ENCODE measurements at places on chromosomes 3 and 15. TPM values are rescaled to one million over a fixed set of nuclear protein-coding genes. Genes with fewer than 3 reads are reported as not detected.
A peak's percentile ranks its signal among the peaks of the same experiment; 100 is the strongest.

GP9 gene
- total RNA-seq, result not detected

PPM1L gene
- total RNA-seq, result 5.7 TPM

LMAN1L gene
- total RNA-seq, result not detected

DPH3 gene
- total RNA-seq, result 15.0 TPM

- no peak for DNase-seq
Measured at GRCh38 chr15:85624291-85624801, 170.4 kb downstream of the KLHL25 start.

GRCh38 chr3:30753766-30754165, 140.7 kb downstream of the GADL1 start:
- DNase-seq, result no peak

SPINK8 gene
- total RNA-seq, result not detected

DNA sequence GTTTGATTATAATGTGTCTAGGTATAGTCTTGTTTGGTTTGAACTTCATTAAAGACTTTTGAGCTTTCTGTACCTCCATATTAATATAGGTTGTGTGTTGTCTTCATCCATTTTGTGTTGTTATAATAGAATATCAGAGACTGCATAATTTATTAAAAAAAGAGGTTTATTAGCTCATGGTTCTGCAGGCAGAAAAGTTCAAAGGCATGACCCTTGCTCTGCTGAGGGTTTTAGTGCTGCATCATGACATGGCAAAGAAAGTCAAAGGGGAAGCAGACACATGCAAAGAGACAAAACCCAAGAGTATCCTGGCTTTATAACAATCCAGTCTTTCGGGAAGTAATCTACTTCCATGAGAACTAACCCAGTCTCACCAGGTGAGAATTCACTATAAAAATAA, 358.2 kb downstream of the EDEM1 start:
- no peak for DNase-seq

CHRM5 gene
- total RNA-seq, result not detected

GRCh38 chr15:29759596-29759995, 62.7 kb downstream of the TJP1 start:
- DNase-seq, result no peak

DNA sequence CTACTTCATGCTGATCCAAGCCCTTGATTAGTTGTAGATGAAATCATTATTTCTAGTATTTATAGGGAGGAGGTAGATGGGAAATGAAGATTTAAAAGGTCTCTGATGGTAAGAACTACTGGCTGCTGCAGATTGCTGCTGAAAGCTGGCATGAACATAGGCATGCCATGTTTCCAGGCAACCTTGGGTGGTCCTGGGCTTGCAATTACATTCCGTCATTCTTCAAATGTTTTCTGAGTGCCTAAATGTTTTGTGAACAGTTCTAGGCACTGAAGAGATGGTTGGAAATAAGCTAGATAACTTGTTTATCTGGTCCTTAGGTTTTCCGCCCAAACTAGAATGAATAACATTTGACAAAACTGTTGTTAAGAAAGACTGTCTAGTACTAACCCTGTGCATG, 95.8 kb downstream of the KCNAB1 start:
- DNase-seq, result no peak

INAFM2 gene
- 15.8 TPM for total RNA-seq

GRCh38 chr3:13517253-13517977, 31.5 kb upstream of the FBLN2 start:
- DNase-seq, result peak; percentile 65

- no peak for DNase-seq
Measured at GRCh38 chr3:39413691-39414420, 7.3 kb downstream of the RPSA start.

- DNase-seq, result no peak
Measured at GRCh38 chr15:98567951-98568350, 80.4 kb upstream of the IGF1R start.

GRCh38 chr3:54197509-54197908, 75.2 kb downstream of the CACNA2D3 start:
- no peak for DNase-seq

EMC7 gene
- total RNA-seq, result 17.0 TPM

DNA sequence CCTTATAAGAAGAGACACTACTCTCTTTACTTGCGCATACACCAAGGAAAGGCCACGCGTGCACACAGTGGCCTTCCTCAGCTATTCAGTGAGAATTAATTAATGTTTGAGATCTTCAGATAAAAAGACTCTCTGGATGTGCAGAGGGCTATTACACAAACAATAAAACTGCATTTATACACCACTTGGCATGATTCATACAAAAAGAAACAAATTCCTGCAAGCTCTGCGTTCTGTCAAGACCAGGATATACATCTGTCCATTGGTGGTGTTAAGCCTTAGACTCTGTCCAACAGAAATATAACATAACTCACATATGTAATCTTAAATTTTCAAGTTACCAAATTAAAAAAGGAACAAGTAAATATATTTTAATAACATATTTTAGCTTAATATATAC, 55.2 kb upstream of the TSC22D2 start:
- DNase-seq, result no peak

- peak; percentile 62 for DNase-seq
Measured at GRCh38 chr15:58227706-58228543, 89.7 kb downstream of the AQP9 start.

PLEKHO2 gene
- 17.0 TPM for total RNA-seq

DNA sequence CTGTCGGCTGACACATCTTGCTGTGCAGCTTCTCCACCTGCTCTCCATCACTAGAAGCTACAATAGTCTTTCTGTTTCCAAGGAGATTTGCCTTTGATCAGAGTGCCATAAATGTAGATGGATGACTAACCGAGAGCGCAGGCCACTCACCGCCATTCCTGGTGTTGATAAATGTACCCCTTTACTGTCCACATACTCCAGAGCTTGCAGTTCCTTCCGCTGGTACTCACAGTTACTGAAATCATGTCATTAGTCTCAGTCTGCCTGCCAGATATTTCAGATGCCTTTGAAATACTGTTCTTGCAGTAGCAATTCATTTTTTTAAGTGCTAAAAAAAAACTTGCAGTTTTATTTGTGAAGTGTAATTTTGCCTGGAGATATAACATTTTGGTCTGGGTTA, 72.3 kb downstream of the BLM start:
- DNase-seq, result no peak

DNA sequence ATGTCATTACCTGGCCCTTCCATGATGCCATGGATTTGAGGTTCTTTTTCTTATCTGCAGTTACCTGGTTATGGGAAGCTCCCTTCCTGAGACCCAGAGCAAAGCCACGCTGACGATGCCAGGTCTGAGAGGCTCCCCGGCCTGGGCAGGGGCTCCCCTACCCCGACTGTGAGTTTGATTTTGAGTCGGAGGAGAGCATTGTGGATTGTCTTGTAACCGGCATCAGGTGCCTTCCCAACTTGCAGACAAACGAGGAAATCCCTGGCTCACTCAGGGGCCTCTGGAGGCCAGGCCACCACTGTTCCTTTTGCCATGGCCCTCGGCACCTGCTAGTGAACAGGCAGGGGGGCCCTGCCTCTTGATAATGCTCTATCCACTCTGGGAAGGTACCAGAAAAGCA, 151.4 kb downstream of the ATP10A start:
- DNase-seq, result no peak

Data from H7 (cell line).